Inflammatory macrophage (primary cell): ENCODE measurements at places on chromosomes 4 and X.
A peak's percentile ranks its signal among the peaks of the same experiment; 100 is the strongest.

GRCh38 chr4:42747971-42748370 is 91.1 kb upstream of the ATP8A1 start:
- peak; percentile 7 for DNase-seq

GRCh38 chrX:77442728-77443127 is 4.5 kb upstream of the FGF16 start:
- no peak for DNase-seq

GRCh38 chrX:5807181-5807580 is 421.5 kb downstream of the NLGN4X start:
- DNase-seq = no peak

- no peak for DNase-seq
These were observed 43.2 kb downstream of the ZBTB49 start for GRCh38 chr4:4333265-4333706.

- DNase-seq = no peak
These were observed 8.4 kb downstream of the HS3ST1 start for GRCh38 chr4:11420327-11420726.

GRCh38 chrX:119617517-119618164 is 11.4 kb upstream of the NKRF start:
- DNase-seq = peak; percentile 39

DNA sequence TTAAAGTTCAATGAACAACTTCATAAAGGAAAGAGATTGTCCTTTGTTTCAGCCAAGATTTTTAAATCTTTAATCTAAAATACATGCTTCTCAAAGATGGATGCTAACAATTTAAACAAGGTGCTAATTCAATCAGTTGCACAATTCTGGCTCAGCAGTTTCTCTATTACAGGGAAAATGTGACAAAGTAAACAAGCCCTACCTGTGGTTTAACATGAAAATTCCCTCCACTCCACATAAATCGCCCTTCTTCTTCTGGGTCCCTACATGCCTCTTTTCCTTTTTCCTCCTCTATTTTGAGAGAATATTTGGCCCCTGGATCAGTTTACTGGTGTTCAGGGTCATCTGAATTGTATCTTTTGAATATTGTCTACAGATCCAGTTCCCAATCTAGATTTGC is 80.6 kb downstream of the FRYL start:
- DNase-seq = no peak

DNA sequence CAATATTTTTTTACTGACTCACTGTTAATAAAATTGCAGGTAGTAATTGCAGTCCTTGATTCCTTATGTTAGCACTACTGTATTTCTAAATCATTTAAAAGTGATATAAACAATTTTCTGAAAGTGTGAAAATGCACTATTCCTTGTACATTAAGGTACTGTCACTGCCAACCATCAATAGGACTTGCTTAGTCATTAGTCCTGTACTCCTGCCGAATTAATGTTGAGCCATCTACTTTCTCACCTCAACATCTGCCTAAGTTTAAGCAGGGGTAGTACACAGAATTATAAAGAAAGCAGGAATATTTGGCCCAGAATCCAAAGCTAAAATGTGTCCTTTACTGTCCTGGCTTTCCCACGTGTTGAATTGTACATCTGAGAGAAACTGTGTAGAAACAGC is 87.0 kb upstream of the TRPC3 start:
- no peak for DNase-seq

DNA sequence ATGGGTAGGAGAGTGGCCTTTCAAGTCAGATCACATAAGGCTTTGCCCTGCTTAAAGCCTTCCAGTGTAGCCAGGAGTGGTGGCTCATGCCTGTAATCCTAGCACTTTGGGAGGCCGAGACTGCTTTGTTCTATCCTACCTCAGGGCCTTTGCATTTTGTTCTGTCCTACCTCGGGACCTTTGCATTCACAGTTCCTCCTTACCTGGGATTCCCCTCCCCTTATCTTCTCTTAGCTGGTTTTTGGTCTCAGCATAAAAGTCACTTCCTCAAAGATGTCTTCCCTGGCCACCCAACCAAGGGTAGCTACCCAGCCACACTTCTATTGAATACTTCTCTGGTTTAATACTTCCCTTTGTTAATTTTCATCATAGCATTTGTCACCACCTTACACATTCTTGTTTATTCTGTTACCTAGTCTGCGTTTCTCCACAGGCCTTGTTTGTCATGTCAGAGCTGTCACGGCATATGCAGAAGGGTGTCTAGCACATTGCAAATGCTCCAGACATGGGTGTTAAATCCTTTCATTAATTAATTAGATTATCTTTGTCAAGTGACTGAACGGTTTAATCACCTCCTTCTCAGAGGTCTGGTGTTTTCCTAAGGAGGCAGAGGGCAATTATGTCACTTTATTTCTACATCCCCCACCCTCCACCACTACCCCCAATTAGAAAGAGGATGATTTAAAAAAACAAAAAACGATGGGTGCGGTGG is 11.3 kb upstream of the SETD7 start:
- DNase-seq = no peak

DNA sequence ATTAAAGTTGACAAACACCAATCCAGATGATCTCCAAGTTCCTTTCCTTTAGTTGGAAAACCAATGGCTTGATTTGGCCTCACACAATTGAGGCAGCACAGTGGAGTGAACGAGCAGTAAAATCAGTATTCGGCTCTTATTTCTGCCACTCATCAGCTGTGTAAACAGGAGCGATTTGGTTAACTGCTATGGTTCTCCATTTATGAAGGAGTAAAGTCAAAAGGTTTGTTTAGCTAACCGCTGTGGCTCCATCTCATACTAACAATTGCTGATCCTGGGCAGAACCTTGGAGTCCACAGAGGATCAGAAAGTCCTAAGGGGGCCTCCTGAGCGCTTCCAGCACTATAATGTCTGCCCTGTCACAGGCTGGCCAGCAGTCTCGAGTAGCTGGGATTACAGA is 54.5 kb upstream of the EXOC1L start:
- DNase-seq = no peak

GRCh38 chr4:89064848-89065247 is 7.9 kb upstream of the FAM13A start:
- DNase-seq = no peak

DNA sequence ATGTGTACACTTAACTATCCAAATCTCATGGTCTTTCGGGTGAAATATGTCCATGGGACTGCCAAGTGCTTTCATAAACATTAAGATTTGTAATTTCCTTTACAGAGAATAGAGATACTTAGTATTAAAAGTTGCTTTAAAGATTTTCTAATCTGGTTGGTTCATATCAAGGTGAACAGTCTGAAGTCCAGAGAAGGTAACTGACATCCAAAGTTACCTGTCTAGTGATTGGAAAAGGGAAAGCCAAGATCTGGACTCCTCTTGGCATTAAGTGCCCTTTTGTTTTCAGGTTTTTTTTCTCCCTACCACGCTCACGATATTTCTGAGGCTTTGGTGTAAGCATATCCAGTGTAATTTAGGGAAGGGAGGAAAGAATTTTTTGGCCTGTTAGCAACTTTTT is 5.0 kb downstream of the SMAD1 start:
- DNase-seq = no peak

DNA sequence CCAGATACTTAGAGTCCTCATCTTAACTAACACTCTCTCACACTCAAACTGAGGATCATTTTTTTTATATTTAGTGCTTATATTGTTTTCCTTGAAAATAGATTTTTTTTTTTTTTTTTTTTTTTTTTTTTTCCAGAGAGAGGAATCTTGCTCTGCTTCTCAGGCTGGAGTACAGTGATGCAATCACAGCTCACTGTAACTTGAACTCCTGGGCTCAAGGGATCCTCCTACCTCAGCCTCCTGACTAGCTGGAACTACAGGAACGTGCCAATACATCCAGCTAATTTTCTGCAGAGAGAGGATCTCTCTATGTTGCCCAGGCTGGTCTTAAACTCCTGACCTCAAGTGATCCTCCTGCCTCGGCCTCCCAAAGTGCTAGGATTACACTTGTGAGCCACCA is 650.3 kb upstream of the ATOH1 start:
- no peak for DNase-seq

- no peak for DNase-seq
These were observed 146.3 kb upstream of the LEF1 start for GRCh38 chr4:108314900-108315589.

GRCh38 chr4:105709081-105709450 is 482 bp downstream of the GSTCD start:
- DNase-seq = peak; percentile 12

DNA sequence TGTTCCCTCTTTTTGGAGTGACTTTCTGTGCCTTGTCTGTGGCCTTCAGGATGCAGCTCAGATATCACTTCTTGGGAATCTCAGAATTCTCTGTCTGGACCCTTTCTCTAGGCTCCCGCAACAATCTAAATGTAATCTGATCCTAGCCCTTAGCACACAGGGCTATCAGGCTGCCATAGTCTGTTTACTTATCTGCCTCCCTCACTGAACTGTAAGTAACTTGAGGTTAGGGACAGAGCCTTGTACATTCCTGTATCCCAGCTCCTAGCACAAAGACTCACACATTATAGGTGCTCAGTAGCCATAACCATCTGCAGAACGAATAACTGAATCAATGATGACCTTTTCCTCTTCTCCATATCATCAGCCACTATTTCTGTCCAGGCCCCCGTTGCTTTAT is 69.5 kb downstream of the RTL9 start:
- no peak for DNase-seq

- DNase-seq = no peak
These were observed 176.8 kb upstream of the MBNL3 start for GRCh38 chrX:132665676-132666075.

- no peak for DNase-seq
These were observed 47.9 kb downstream of the ZNF827 start for GRCh38 chr4:145890689-145891088.

DNA sequence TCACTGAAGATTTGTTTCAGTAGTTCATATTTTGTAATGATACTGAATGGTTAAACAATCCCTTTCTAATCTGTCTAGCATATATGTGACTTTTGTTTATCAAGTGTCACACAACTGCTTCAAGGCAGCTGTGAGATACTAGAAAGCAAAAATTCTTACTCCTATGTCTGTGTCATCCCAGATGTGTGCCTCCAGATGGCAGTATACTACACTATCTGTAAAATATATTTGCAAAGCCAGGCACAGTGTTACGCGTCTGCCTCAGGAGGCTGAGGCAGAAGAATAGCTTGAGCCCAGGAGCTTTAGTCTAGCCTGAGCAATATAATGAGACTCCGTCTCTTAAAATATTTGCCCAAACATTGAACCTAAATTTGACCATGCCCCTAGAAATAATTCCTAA is 4.0 kb downstream of the NUDT10 start:
- peak; percentile 9 for DNase-seq

- DNase-seq = peak; percentile 10
These were observed 17.3 kb upstream of the TMEM192 start for GRCh38 chr4:165129924-165130323.

- no peak for DNase-seq
These were observed 57.3 kb downstream of the RASL11B start for GRCh38 chr4:52919461-52919860.

- DNase-seq = no peak
These were observed 120.6 kb upstream of the MID1 start for GRCh38 chrX:10741003-10741402.

DNA sequence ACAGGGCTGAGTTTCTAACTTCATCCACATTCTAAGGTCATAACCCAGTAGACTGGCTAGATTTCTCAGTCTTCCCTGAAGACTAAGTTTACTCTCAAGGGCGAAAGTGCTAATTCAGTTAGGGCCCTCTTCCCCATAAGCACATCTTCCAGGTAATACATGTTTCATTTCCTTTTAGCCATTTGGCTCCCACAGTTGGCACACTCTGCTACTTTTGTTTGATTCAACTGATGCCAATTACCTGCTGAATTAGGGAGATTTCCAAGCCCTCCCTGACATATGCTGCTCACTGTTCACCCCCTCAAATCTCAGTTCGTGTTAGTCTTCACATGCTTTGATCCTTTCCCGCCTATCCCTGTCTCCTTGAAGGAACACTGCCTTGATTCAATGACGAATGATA is 17.0 kb upstream of the WDR17 start:
- no peak for DNase-seq

GRCh38 chrX:39898147-39898546 is 199.6 kb downstream of the BCOR start:
- DNase-seq = no peak

- no peak for DNase-seq
These were observed 215.3 kb upstream of the CXorf66 start for GRCh38 chrX:140180585-140180984.

GRCh38 chr4:4396628-4397440 is 9.9 kb downstream of the NSG1 start:
- DNase-seq = no peak

DNA sequence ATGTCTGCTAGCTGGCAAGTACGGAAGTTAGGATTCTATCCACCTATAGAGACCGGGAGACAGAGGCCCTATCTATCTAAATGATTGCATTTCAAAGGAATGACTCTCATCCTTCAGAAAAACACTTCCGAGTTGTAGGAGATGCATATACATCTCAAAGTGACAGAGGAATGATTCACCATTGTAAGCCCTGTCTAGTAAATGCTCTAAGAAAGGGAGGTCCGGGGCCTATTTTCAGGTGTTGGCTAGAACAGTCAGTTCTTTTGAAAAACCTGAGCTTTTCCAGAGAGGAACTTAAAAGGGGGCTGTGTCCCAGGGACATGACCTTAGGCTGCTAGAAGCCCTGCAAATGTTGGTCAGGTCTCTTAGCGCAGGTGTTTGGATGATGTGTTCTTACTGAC is 262.9 kb upstream of the IL1RAPL1 start:
- no peak for DNase-seq

GRCh38 chrX:21870494-21870893 is 14.7 kb downstream of the YY2 start:
- DNase-seq = no peak

- DNase-seq = no peak
These were observed 411.9 kb downstream of the TRIML1 start for GRCh38 chr4:188551156-188551555.

GRCh38 chrX:101958139-101958538 is 26.3 kb upstream of the ZMAT1 start:
- no peak for DNase-seq

DNA sequence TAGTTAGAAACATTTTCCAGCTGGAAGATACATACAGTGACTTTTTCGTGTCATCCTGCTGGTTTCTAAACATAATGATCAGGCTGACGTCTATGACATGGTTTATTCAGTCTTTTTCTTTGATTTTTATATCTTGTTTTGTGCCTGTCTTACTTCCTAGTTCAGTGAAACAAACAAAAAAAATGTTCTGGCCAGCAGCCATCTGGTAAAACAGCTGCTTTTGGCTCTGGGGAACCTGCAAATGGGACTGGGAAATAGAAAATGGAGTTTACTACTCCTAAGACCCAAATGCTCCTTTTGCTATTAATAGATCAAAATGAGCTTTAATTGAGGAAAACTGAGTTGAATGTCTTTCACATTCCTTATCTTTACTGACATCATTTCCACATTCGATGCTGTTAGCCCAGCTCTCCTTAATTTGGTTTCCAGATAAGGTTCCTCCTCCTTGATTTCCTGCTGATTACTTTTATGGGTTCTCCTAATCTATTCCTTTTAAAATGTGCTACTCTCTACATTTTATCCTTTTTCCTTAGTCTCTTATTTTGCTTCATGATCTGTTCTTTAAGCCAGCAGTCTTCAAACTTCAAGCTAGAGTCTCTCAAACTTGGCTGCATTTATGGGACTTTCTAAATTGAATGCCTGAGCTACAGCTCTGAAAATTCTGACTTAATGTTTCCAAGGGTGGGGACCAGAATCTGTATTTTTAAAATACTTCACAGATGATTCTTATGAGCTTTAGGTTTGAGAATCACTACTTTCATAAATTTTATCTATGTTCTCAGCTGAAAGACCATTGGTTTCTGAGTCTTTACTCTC is 499.5 kb downstream of the ANKRD50 start:
- no peak for DNase-seq
